ENCODE measurements at places on chromosomes 3 and 15.

- peak; percentile 91 for DNase-seq
Measured at GRCh38 chr15:68599560-68600071, 20.8 kb downstream of the CORO2B start.

- DNase-seq = no peak
Measured at GRCh38 chr15:101543026-101543390, 53.5 kb upstream of the PCSK6 start.

DNA sequence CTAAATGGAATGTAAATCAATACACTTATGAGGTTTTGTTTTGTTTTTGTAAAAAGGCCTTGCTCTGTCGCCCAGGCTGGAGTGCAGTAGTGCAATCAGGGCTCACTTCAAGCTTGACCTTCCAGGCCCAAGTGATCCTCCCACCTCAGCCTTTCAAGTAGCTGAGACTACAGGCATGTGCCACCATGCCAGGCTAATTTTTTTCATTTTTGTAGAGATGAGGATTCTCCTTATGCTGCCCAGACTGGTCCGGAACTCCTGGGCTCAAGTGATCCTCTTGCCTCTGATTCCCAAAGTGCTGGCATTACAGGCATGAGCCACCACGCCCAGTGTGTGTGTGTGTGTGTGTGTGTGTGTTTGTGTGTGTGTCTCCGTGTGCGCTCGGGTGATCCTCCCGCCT, 1.3 kb upstream of the TRIP4 start:
- no peak for DNase-seq

- DNase-seq = no peak
Measured at GRCh38 chr15:64622410-64623260, 152.8 kb downstream of the RBPMS2 start.

DNA sequence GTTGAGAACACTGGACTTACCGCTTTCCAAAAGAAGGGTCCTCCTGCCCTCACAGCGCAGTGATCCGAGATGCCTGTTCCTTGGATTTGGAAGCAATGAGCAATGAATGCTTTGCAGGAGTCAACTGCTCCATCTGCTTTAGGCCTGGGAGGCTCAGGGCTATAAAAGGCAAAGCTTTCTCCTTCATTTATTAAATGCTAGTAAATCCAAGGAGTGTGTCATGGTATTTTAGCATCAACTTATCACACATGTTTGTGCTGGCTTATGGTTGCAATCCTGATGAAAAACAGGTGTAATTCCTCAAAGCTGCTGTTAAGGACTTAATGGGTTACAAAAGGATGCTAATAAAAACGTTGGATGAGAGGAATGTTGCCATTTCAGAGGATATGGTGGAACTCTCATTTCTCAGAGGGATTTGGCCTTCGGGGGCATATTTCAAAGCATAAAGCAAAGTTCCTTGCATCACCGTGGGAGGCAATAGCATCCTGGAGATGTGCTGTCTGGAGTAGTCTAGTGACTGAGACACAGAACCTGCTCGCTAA, 158.5 kb upstream of the TPM1 start:
- DNase-seq = no peak

DNA sequence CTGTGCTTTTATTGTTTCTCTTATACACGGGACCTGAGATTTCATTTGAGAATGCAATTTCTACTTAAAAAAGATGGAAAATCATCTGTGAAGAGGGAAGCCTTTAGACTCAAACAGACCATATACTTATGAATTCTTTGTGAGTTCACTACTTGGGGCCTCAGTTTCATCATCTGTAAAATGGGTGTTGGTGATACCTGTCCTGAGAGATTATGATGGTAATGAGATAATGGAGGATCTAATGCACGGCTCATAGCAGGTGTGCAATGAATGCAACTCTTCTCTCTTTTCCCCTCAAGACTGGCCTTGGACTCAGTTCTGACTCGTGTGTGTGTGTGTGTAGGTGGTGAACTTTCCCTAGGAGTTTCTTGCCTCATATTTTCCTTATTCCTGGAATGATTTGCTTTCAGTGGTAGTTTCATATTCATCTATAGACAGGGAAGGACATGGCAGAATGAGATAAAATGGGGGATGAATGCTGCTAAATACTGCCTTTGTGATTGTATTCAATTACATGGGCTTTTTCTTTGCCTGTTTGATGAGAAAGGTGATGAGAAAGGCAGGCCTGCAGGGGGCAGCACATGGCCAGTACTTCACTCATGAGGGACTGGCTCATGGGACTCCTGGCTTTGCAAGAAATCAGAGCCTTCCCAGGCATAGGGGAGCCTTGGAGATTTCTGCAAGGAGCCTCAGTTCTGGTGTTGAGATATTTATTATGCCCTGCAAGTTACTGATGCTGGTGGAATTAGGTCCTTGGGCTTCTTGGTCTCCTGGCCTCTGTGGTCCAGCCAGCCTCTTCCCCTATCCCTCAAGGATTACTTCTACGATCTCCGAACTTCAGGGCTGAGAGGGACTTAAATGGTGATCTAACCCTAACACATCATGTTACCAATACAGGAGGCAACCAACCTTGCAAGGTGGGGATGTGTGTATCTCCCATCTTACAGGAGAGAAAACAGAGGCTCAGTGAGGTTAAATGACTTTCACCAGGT, 70.7 kb downstream of the RPLP1 start:
- peak; percentile 14 for DNase-seq

GRCh38 chr3:148697306-148698189, at the start of gene AGTR1:
Gene AGTR1, plus strand, starts transcription at chr3:148697903. Its CDS starts 43,133 bp downstream, at chr3:148741036.
- DNase-seq = no peak

- DNase-seq = no peak
Measured at GRCh38 chr15:62933386-62933785, 109.2 kb upstream of the TPM1 start.

- DNase-seq = no peak
Measured at GRCh38 chr3:30548600-30548999, 57.8 kb upstream of the TGFBR2 start.

DNA sequence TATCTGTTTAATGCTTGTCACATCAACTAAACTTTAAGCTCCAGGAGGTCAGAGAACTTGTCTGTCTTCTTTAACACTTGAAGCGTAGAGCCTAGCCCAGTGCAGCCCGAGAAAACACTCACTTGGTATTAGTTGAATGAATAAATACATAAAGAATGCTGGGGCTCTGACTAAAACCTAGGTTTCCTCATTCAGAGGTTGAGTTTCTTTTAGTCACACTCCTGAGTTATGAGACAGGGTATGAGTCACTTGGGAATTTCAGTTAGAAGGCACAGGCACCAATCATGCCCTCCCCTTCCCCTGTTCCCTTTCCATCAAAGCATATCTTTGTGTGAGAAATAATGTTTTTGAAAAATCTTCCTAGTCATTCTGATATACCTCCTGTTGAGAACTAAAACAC, 589.8 kb upstream of the DPPA4 start:
- no peak for DNase-seq

DNA sequence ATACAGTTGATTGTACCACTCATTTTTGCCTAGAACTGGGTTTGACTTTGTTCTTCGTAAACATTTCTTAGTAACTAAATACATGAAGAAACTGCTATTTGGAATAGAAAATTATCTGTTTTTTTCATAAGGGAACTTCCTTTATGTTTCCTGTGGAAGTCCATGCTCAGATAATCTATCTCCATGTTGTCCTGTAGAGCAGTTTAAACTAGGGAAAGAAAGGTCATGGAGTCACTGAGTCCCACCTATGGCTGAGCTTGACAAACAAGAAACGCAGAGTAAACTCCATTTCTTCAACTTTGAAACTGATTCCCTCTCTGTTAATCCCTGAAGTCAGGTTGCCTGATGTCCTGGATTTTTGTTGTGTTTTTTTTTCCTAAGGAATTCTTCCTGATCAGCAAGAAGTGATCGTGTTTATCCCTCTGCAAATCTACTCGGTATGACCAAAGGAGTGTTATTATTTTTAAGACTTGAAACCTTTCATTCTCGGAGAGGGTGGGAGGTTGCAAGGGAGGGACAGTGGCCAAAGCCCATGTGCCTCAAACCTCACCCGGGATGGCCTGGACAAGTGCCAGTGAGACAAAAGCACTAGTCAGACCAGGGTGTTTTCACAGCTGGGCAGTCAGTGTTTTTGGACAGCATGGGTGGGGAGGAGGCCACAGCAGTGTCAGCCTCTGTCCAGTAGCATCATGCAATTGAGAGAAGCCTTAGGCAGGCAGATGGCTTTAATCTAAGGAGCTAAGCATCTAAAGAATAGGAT, 129.8 kb upstream of the PHLDB2 start:
- DNase-seq = no peak

DNA sequence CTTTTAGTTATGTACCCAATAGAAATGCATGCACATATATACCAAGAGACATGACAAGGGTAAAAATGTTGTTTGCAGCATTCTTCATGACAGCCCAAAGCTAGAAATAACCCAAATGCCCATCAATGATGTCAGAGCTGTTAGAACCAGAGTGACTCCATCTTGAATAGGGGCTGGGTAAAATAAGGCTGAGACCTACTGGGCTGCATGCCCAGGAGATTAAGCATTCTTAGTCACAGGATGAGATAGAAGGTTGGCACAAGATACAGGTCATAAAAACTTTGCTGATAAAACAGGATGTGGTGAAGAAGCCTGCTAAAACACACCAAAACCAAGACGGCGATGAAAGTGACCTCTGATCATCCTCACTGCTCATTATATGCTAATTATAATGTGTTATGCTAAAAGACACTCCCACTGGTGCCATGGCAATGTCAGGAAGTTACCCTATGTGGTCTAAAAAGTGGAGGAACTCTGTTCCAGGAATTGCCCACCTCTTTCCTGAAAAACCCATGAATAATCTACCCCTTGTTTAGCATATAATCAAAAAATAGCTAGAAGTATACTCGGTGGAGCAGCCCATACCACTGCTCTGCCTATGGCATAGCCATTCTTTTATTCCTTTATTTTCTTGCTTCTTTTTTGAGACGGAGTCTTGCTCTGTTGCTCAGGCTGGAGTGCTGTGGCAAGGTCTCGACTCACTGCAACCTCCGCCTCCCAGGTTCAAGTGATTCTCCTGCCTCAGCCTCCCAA, 32.9 kb downstream of the ZBTB11 start:
- DNase-seq = no peak

- no peak for DNase-seq
Measured at GRCh38 chr3:32078864-32079263, 27.6 kb upstream of the GPD1L start.

GRCh38 chr3:52090131-52090932, 34.0 kb upstream of the DUSP7 start:
- DNase-seq = no peak

DNA sequence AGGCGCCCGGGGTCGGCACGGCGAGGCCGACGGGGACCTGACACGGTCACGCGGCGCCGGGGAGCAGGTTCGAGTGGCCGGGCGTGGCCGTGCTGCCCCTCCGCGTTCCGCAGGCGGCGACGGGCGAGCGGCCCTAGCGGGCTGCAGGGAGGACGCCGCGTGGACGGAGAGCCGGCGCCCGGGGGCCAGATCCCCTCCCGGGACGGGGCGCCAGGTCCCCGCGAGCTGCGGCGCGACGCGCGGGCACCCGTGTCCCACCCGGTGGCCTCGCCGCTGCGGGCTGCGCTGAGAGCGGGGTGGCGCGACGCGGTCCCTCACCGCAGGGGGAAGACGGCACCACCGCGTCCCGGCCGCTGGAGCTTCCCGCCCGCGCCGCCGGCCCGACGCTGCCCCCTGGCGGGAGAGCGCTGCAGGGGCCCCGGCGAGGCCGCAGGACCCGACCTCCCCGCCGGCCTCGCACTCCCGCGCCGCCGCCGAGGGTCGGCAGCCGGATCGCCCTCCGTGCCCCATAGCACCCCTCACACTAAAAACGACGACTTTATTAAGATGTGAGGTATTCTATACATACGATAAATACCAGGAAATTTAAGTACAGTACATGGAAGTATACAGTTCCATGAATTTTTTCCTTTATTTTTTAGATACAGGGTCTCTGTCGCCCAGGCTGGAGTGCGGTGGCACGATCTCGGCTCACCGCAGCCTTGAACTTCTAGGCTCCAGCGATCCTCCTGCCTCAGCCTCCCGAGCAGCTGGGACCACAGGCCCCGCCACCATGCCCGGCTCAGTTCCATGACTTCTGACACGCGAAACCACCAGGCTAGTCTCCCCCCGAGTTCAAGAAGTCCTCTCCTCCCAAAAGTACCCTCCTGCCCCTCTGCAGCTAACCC, 1.3 kb upstream of the PIGZ start:
- no peak for DNase-seq

- DNase-seq = no peak
Measured at GRCh38 chr3:189404797-189405484, 226.2 kb upstream of the TP63 start.

DNA sequence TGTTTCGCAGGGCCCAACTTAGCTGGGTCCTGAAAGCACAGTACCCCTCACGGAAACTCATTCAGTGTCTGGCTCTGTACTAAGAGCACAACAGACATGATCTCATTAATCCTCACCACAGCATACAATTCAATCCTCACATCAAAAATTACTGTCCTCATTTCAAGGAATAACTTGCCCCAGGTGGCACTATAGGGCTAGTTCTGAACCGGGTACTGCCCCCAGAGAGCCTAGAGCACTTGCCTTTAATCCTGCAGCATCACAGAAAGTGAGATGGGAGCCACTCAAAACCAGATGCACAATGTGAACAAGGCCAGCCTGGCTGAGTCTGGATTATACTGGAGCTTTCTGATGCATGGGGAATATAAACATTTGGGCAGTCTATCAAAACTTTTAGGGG, 122.6 kb downstream of the OSBPL10 start:
- DNase-seq = peak; percentile 30

DNA sequence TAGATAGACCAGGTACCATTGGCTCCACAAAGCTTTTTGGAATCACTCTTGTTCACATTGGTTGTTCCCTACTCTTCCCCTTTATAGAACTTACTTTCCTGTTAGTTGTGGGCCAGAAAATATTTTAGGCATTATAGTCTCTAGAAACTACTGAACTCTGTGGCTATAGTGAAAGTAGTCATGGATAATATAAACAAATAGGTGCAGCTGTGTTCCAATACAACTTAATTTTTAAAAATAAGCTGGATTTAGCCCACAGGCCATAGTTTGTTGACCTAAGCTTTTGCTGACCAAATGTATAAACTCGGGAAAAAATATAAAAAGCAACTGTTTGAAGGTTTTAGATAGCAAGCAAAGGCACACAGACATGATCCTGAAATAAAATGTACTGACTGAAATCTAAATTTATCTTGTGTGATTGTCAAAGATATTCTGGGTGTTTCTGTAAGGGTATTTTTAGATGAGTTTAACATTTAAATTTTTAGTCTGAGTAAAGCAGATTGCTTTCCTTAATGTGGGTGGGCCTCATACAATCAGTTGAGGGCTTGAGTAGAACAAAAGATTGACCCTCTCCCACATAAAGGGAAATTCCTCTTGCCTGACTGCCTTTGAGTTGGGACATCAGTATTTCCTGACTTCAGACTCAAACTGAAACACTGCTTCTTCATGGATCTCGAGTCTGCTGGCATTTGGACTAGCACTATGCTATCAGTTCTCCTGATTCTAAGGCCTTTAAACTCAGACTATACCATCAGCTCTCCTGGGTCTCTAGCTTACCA, 13.2 kb downstream of the IQCB1 start:
- no peak for DNase-seq

- DNase-seq = no peak
Measured at GRCh38 chr3:50241163-50241562, 5.2 kb downstream of the GNAI2 start.

GRCh38 chr3:115800489-115801075, 177.3 kb downstream of the GAP43 start:
- no peak for DNase-seq

GRCh38 chr3:74347563-74348268, 266.7 kb downstream of the CNTN3 start:
- DNase-seq = no peak

- DNase-seq = no peak
Measured at GRCh38 chr15:90697175-90697574, 20.0 kb upstream of the BLM start.

GRCh38 chr15:90637693-90638092, 79.5 kb upstream of the BLM start:
- DNase-seq = peak; percentile 96

- peak; percentile 37 for DNase-seq
Measured at GRCh38 chr15:58396181-58396580, 35.6 kb upstream of the LIPC start.

All from NCI-H524 treated with DMSO at 0.1 percent for 48 hours (cell line).